ENCODE measurements at places on chromosomes 13 and 19.

DNA sequence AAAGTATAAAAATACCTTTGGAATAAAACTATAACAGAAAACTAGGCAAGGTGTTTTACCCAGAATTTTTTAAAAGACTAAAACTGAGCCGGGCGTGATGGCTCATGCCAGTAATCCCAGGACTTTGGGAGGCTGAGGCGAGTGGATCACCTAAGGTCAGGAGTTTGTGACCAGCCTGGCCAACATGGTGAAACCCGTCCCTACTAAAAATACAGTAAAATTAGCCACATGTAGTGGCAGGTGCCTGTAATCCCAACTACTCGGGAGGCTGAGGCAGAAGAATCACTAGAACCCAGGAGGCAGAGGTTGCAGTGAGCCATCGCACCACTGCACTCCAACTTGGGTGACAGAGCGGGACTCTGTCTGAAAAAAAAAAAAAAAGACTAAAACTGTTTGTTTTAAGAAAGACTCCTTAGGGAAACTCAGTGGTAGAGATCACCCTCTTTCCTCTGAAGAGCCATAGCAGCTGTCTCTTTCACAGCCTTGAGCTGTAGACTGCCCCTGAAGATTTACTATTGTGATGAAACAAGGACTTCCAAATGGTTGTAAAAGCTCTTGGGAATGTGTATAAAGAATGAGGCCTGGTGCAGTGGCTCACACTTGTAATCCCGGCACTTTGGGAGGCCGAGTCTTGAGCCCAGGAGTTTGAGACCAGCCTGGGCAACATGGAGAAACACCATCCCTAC is 14.7 kb upstream of the KCTD4 start:
- DNase-seq: no peak

GRCh38 chr19:13014921-13015280 is 19.6 kb downstream of the NFIX start:
- DNase-seq: no peak

GRCh38 chr19:57776764-57777296 is 7.4 kb downstream of the ZNF586 start:
- no peak for DNase-seq

GRCh38 chr13:79353693-79354092 is 52.4 kb downstream of the RBM26 start:
- DNase-seq: no peak

GRCh38 chr13:47330031-47330430 is 433.2 kb upstream of the HTR2A start:
- no peak for DNase-seq

DNA sequence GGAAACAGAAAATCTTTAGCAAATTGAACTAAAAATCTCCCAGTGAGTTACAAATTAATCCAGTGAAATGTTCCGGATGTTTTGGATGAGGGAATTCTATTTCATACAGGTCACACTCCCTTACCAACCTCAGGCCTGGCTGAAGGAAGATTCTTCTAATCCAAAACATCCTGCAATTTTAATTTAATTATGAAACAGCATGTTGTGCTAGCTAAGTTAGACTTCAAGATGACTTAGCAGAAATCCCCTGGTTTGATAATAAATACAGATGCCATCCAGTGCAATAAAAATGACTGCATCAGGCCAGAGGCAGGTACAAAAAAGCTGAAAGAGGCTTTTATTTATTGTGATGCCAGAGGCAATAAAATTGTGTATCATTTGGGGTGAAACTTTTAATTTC is 96.7 kb upstream of the CLDN10 start:
- DNase-seq: no peak

DNA sequence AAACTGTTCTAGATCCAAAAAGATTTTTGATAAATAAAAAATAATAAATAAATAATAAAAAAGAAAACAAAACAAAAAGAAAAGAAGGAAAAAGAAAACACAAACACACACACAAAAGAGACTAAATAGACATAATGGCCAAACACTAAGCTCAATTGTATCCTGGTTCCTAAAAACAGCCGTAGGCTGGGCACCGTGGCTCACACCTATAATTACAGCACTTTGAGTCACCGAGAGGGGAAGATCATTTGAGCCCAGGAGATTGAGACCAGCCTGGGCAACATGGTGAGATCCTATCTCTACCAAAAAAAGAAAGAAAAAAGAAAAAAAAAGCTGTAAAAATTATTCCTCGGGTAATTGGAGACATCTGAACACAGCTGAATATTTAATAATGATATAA is 8.9 kb downstream of the ETHE1 start:
- no peak for DNase-seq
